ENCODE measurements at places on chromosomes 2 and 18.
A peak's percentile ranks its signal among the peaks of the same experiment; 100 is the strongest.

GRCh38 chr2:23486684-23487075, 101.7 kb downstream of the KLHL29 start:
- peak; percentile 56 for DNase-seq

DNA sequence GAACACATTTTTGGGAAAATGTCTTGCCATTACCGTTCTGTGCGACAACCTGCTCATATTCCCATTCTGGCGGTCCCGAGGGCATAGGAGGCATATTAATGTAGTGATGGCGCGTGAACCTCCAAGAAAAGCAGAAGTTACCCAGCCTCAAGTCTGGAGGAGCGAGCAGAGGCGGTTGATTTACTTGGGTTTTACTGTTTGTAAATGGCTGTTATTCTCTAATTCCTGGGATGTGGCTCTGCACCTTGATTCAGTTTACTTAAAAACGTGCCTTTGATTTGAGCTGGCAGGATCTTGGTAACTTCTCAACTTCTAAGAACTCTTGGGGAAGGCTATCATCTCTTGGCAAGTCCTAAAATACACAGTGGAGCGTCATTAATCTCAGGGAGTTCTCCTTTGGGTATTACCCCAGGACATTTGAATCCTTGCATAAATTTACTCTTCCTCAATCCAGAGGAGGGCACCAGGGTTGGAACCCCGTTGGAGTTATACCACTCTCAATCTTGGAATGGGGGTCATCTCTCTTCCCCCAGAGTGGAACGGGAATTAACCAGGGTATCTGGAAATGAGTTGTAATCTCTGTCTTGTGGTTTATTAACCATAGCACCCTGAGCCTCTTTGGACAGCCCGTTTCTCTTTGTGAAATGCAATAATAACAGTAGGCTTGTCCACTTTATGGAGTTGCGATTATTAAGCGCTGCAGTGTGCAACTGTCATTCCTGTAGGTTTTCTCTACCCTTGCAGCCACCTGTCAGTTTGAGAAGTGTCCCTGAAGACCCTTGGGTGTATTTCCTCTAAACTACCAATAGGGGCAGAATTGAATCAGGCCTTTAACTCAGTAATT, 2.1 kb downstream of the HK2 start:
- DNase-seq, result no peak

DNA sequence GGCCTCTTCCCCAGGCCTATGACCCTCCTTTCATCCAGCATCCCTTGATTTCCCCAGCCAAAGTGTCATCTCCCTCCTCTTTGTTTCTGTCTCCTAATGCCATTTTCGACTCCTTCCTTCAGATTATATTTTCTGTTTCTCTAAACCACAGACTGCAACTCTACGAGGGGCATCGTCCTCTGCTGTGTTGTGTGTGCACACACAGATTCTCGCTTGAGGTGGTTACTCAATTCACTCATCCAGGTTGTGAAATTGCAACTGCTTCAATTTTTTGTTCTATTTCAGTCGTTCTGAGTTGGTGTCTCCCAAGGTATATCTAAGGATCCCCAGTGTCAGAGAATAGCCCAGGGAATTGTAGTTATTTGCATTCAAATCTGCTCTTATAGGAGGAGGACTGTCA, 113.5 kb upstream of the NDUFV2 start:
- DNase-seq, result no peak

- no peak for DNase-seq
These were observed 750.8 kb upstream of the ACVR2A start for GRCh38 chr2:147094077-147094476.

DNA sequence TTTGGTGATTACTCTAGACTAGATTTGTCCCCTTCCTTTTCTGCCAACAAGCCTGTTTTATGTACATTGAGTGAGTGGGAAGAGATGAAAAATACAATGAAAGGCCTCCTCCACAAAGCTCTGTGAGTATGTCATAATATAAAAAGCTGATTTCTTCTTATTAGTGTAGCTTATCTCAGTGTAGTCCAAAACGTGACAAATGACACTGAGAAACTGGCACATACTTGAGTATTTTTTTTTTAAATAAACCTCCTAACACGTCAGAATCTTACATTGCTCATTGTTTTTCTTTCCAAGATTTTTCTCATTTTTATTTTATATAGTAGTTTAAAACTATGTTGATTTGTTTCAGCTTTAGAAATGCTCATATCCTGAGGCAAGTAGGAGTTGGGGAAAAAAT, 17.9 kb upstream of the FIGN start:
- DNase-seq, result no peak

DNA sequence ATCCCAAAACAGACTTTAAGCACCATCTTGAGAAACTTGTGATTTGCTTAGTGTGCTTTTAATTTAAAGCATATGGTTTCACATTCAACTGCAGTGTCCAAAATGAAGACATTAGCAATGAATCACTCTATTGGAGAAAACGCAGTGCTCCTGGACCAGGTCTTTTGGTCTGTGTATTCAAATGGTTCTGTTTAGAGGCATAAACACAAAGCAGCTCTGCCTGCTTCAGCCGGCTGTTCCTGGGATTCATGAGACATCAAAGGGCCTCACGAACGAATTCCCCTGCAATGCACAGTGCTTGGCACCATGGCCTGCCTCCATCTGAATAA, 117.1 kb upstream of the SP5 start:
- no peak for DNase-seq

GRCh38 chr18:56305583-56305982, 332.8 kb downstream of the TXNL1 start:
- no peak for DNase-seq
